ENCODE measurements at places on chromosomes 13 and 19. TPM values are rescaled to one million over a fixed set of nuclear protein-coding genes. Genes with fewer than 3 reads are reported as not detected.
A peak's percentile ranks its signal among the peaks of the same experiment; 100 is the strongest.

GRCh38 chr19:435056-435706 is 25.7 kb downstream of the SHC2 start:
- no peak for DNase-seq

DNA sequence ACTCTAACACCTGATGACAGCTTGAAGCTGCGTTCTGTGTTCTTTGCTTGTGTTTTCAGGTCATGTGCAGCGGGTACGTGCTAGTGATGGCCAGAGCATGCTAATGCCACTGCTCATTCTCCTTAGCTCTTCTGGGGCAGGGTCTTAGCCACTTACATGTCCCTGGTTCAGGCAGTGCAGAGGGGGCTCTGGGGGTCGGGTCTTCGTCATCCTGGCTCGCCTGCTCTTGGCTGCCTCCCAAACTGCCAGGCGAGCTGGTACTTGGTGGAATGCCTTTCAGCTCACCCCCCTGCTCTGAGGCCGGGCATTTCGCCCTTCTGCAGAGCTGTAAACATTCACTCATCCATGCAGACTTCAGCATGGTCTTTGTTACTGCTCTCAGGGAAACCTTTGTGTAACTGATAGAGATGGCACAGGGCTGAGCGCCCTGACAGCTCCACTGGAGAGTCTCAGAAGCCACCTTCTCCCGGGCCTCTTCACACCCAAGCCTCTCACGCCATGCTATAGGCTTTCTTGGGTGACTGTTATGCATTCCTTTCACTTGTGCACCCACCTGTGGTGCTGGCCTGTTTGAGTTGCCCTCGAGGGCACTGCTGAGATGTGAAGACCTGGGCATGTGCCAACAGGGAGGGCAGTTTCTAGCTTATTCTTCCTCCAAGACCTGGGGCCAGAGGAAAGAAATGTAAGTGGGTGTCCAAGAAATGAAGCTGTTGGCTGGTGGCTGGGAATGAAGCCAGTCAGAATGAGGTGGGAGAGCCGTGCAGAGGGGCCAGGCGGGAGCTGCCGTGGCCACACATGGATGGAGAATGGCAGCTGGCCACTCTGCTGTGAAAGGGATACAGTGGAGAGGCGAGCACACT is 24.4 kb downstream of the FAM124A start:
- DNase-seq: no peak

GRCh38 chr13:67258482-67258881 is 28.3 kb upstream of the PCDH9 start:
- DNase-seq: no peak

DNA sequence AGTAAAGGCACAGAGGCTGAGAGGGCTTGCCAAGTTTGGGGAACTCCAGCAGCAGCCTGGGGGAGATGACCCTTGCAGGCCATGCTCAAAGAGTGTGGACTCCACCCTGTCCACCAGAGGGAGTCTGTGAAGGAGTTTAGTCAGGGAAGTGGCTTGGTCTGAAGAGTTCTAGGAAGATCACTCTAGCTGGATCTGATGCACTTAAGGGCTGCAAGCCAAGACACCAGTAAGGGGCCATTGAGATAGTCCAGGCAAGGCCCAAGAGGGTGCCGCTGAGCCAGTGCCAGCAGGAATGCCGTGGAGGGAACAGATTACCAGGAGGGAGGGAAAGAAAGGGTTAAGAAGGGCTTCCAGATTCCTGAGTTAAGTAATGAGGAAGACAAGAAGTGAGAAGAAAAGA is 68.7 kb downstream of the ZAR1L start:
- peak; percentile 67 for DNase-seq

DNA sequence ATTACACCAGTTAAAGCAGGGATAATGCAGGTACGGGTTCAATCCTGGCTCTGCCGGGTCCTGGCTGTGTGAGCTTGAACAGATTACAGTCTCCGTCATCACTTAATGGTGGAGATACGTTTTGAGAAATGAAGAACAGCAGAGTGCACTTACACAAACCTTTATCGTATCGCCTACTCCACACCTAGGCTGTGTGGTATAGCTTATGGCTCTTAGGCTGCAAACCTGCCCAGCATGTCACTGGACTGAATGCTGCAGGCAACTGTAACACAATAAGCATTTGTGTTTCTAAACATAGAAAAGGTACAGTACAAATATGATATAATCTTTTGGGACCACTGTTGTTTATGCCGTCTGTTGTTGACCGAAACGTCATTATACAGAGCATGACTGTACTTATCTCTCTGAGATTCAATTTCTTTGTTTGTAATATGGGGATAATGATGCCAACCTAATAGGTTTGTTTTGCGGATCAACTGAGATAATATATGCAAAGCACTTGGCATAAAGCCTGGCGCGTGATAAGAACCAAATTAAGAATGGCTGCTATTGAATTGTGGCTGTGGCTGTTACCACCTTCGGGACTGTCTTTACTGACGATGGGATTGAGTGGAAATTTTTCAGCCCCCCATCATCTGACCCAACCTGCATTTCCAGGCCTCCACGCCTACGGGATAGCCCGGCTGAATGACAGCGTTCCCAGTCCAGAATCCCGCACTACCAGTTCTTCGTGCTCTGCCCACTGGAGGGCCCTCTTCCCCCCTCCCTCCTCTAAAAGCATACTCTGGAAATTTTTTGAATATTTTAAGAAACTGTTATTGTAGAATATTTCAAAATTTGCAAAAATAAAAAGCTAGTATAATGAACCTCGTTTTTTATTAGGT is 11.2 kb downstream of the KRTDAP start:
- no peak for DNase-seq

DNA sequence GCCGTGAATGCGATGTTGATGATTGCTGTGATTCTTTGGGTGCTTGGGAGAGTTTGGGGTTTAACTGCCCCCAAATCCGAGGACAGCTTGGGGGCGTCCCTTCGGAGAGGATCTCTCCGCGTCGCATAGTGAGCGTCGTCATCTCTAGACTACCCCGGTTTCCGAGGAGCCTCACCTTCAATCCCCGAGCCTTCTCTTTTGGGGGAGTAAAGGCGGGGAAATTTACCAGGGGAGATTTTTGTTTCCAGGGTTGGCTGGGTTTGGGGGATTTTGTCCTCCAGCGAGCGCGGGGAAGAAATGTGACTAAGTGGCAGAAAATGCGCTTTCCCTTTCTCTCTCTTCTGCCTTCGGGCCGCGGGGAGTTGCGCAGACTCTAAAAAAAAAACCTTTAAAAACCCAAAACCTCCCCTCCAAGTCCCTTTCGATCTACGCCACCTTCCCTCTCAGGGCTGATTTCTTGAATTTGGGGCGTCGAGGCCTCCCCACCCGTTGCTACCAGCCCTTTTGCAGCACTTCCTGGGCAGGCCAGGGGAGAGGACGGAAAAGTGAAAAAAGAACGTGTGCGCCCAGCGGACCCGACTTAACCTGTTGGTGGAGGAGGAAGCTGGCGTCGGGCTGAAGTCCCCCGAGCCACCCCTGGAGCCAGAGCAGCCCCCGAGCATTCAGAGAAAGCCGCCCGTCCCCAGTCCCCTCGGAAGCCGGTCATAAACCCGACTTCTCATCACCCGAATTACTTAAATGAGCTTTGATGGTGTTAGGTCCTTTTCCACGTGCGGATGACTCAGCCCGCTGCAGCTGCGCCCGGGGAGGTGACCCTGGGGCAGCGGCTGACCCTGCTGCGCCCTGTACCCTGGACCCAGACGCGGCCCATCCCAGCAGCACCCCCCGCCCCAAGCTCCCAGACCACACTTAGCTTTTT is 17.7 kb downstream of the NFIX start:
- DNase-seq: peak; percentile 79

- DNase-seq: no peak
Observed at GRCh38 chr13:55660851-55661250, 1479.9 kb upstream of the PRR20A start.

GRCh38 chr13:35393886-35394285 is 82.6 kb downstream of the MAB21L1 start:
- DNase-seq: no peak

DNA sequence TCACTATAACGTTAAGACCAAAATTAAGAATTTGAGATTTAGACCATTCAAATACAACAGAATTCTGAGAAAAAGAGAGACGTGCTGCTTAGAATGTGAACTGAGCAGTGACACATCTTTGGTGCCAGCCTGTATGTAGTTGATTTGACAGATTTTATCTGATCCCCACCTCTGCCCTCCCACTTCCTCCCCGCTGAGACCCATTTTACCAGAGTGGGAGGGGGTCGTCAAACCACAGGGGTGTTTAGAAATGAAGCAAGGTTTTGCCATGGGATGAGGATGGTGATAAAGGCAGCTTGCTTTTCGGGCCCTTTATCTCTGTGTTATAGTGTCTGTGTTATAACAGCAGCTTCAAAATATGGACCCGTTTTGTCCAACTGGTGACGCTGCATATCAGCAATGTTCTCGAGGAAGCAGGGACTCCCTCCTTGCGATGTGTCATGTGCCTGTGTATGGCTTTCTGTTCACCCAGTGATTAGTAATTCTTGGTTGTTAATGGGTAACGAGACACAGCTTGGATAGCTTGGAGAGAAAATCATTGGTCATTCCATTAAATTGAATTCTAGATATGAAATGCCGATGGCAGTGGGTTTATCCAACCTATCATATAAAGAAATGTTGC is 125.0 kb downstream of the HS6ST3 start:
- DNase-seq: no peak

DNA sequence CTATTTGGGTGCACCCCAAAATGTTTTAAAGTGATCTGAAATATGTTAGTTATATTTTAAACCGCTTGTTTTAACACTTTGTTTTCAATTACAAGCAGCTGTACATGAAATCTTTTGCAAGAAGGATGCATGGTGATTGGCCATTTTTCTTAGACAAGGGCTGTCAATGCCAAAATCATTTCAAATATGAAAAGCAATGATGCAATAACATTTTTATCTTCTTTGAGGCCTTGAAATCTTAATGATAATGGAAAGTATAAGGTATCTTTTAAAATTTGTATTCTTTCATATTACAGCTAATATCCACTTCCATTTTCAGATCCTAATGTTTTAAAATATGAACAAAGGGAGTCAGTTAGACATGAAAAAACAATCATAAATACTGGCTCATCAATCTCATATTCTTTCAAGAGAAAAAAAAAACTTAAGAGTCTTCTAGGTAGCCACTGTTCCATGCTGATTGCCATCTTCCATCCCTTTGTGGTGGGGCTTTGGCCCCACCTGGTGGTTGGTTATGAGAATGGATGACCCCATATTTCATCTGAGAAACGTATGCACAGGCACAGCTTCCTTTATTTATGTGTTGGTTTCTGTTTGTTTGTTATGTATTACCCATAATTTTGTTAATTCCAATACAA is 330.3 kb upstream of the MIR17HG start:
- peak; percentile 47 for DNase-seq

AMER2 gene
- not detected for total RNA-seq

MYO1F gene
- total RNA-seq: 0.17 TPM

ERICH6B gene
- total RNA-seq: not detected

SERPINE3 gene
- not detected for total RNA-seq

LGALS4 gene
- total RNA-seq: not detected

ADAMTS10 gene
- 13.1 TPM for total RNA-seq

KLF2 gene
- 19.2 TPM for total RNA-seq

ANGPTL8 gene
- not detected for total RNA-seq

ZNF331 gene
- 9.0 TPM for total RNA-seq

CNN1 gene
- 17.2 TPM for total RNA-seq

ATP4B gene
- total RNA-seq: not detected

CD37 gene
- not detected for total RNA-seq

ZNF285 gene
- total RNA-seq: 5.0 TPM

All from fibroblast of lung (primary cell).